ENCODE measurements at places on chromosomes 2 and 18. TPM values are rescaled to one million over a fixed set of nuclear protein-coding genes. Genes with fewer than 3 reads are reported as not detected.

CCDC195 gene
- not detected for total RNA-seq

SIGLEC15 gene
- total RNA-seq = not detected

DNA sequence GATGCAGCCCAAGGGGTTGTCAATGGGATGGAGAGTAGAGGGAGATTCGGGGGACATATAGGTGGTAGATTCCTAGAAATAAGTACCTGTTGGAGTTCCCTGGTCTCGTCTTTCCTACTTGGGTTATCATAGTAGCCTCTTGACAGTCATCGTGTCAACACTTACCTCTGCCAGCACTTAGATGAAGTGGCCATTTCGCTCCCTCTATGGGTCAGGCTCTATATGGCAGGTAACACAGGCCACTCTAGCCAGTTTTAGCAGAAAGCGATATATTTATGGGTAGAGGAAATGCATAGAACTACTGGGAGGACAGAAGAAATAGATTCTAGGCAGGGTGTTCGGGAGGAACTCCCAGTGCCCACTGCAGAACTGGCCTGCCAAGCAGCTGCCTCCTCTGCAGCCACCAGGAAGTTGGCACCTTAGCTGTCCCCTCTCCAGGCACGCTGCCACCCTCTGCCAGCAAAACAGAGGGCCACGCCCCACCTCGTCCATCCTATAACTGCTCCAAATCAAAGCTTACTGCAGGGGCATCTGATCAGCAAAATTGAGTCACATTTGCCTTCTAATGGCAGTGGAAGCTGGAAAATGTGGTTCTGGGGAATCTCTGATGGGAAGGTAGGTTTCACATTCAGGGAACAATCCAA is 181.3 kb downstream of the INSIG2 start:
- H3K4me1 ChIP-seq = no peaks in the 10 kb centered on the region
- H3K27me3 ChIP-seq = peaks cover 32% of the 10 kb centered on the region
- no peak overlapping the region for H3K27ac ChIP-seq
- no peak overlapping the region for H3K4me3 ChIP-seq

UNC80 gene
- total RNA-seq = 3.1 TPM

- H3K27ac ChIP-seq = peak overlapping the region; percentile 93
- H3K36me3 ChIP-seq = no peaks in the 10 kb centered on the region
- peaks cover 43% of the 10 kb centered on the region for H3K27me3 ChIP-seq
These were observed 800 bp downstream of the RPRM start for GRCh38 chr2:153477636-153478288.

- no peak for DNase-seq
- H3K36me3 ChIP-seq = no peaks in the 10 kb centered on the region
- no peaks in the 10 kb centered on the region for H3K27me3 ChIP-seq
- H3K4me3 ChIP-seq = no peak overlapping the region
These were observed 140.9 kb downstream of the MCFD2 start for GRCh38 chr2:46774499-46775228.

DNA sequence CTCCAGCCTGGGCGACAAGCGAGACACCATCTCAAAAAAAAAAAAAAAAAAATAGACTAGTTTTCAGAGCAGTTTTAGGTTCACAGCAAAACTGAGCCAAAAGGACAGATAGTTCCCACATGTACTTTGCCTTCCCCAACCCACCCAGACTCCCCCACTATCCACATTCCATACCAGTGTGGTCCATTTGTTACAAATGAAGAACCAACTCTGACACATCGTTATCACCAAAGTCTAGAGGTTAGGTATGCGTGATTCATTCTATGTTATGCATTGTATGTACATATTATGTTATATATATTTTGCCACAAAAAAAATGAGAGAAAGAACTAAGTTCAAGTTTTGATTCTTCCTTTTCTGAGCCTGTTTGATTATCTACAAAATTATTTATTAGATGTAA is 3.5 kb downstream of the DUSP11 start:
- no peak for DNase-seq
- H3K27ac ChIP-seq = no peak overlapping the region
- H3K27me3 ChIP-seq = no peaks in the 10 kb centered on the region

CYRIA gene
- total RNA-seq = 2.0 TPM

DNA sequence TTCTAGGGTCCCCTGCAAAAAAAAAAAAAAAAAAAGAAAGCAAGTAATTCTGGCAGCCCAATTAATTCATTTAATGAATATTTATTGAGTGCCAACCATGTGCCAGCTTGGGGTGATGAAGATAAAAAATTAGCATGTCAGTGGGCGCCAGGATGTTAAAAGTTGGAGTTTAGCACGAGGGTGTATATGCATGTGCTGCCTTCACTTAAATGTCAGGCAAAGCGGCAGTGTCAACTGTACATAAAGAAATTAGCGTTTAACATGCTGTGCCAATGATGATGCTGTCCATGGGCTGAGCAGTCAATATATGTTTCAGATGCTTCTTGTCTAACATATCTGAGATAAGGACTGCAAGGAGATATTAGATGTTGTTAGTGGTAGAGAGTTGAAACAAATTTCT is 49.5 kb downstream of the ASAP2 start:
- peaks cover 3% of the 10 kb centered on the region for H3K36me3 ChIP-seq
- H3K27ac ChIP-seq = no peak overlapping the region
- no peak overlapping the region for H3K4me3 ChIP-seq

GRCh38 chr18:44500808-44501610 is 179.7 kb upstream of the SETBP1 start:
- no peaks in the 10 kb centered on the region for H3K36me3 ChIP-seq
- H3K4me1 ChIP-seq = no peaks in the 10 kb centered on the region
- H3K4me3 ChIP-seq = no peak overlapping the region
- H3K27me3 ChIP-seq = no peaks in the 10 kb centered on the region
- no peak for DNase-seq

DNA sequence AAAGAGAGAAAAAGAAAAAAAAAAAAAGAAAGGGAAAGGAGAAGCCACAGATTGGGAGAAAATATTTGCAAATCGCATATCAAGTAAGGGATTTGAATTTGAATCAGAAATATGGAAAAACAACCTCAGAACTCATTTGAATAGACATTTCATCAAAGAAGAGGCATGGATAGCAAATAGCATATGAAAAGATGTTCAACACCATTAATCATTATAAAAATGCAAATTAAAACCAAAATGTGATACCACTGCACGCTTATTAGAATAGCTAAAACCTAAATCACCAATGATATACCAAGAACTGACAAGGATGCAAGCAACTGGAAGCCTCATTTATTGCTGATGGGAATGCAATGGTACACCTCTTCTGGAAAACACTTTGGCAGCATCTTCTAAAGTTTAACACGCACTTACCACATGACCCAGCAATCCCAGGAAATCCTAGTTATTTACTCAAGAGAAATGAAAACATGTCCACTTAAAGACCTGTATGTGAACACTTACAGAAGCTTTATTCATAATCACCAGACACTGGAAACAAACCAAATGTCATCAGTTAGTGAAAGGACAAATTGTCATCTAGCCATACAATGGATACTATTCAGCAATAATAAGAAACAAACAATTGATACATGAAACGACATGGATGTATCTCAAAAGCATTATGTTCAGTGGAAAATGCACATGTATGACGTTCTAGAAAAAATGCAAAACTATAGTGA is 10.3 kb downstream of the DNER start:
- H3K27ac ChIP-seq = no peak overlapping the region
- no peaks in the 10 kb centered on the region for H3K36me3 ChIP-seq
- no peak overlapping the region for H3K4me3 ChIP-seq

- H3K4me3 ChIP-seq = no peak overlapping the region
- no peak for DNase-seq
- peaks cover 3% of the 10 kb centered on the region for H3K36me3 ChIP-seq
- H3K27me3 ChIP-seq = no peaks in the 10 kb centered on the region
These were observed 219.6 kb downstream of the LTBP1 start for GRCh38 chr2:33166287-33166881.

DNA sequence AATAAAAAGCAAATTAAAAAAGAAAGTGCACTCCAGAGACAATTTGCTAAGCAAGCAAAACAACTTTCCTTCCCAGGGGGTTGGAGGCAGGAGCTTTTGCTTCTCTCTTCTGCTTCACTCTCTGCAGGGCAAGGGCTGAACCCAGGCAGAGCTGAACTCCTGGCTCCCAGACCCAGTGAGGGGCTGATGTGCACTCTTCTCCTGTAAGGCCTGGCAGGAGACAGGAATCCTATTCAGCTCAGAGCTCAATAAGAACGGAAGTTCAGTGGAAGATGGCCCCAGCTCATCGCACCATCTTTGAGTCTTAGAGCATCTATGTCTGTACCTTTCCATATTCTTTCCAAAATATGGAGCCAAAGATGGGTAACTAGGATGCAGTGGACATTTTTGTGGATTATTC is 29.1 kb downstream of the CIB4 start:
- H3K27ac ChIP-seq = no peak overlapping the region
- peaks cover 45% of the 10 kb centered on the region for H3K4me1 ChIP-seq
- DNase-seq = no peak
- no peak overlapping the region for H3K4me3 ChIP-seq
- H3K36me3 ChIP-seq = no peaks in the 10 kb centered on the region

- no peaks in the 10 kb centered on the region for H3K36me3 ChIP-seq
- H3K4me3 ChIP-seq = no peak overlapping the region
- DNase-seq = no peak
These were observed 166.3 kb upstream of the SERTAD2 start for GRCh38 chr2:64819774-64820688.

GRCh38 chr2:22690096-22690495 is 694.9 kb upstream of the KLHL29 start:
- no peak overlapping the region for H3K27ac ChIP-seq
- H3K36me3 ChIP-seq = no peaks in the 10 kb centered on the region
- no peaks in the 10 kb centered on the region for H3K27me3 ChIP-seq
- no peak overlapping the region for H3K4me3 ChIP-seq
- H3K4me1 ChIP-seq = peaks cover 20% of the 10 kb centered on the region
- DNase-seq = no peak

GPR75 gene
- 3.9 TPM for total RNA-seq

- H3K27me3 ChIP-seq = peaks cover 12% of the 10 kb centered on the region
- peaks cover 1% of the 10 kb centered on the region for H3K4me1 ChIP-seq
- no peak for DNase-seq
- no peaks in the 10 kb centered on the region for H3K36me3 ChIP-seq
These were observed 56.9 kb downstream of the MCFD2 start for GRCh38 chr2:46858702-46859090.

DNA sequence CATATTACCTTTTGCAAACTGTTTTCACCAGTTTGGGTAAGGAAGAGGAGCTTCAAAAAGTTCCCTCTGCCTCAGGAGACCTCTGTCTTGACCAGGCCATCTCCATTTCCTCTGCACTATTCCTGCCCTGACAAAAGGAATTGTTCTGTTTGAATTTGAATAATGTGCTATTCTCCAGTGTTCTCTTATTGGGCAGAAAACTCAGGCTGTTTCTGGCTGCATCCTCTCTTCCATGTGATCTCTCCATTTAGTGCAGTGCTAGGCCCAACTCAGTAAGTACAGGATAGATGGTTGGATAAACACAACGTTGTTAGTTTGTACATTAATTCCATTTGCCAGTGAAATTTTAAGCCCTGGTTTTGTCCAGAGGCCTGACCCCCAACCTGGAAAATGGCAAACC is 102.2 kb upstream of the CELF4 start:
- no peaks in the 10 kb centered on the region for H3K27me3 ChIP-seq
- no peaks in the 10 kb centered on the region for H3K36me3 ChIP-seq
- no peak for DNase-seq

ALK gene
- total RNA-seq = not detected

NCKAP1 gene
- total RNA-seq = 111 TPM

GRCh38 chr2:17543131-17543660 is 2.7 kb downstream of the VSNL1 start:
- DNase-seq = no peak
- H3K27me3 ChIP-seq = peaks cover 39% of the 10 kb centered on the region
- peaks cover 23% of the 10 kb centered on the region for H3K4me1 ChIP-seq
- H3K36me3 ChIP-seq = no peaks in the 10 kb centered on the region
- H3K4me3 ChIP-seq = peak overlapping the region; percentile 3

MSTN gene
- total RNA-seq = 0.38 TPM

Measured in progenitor cell of endocrine pancreas (in vitro differentiated cells).